Urothelium cell line (cell line): ENCODE measurements at places on chromosomes 2 and 18.

DNA sequence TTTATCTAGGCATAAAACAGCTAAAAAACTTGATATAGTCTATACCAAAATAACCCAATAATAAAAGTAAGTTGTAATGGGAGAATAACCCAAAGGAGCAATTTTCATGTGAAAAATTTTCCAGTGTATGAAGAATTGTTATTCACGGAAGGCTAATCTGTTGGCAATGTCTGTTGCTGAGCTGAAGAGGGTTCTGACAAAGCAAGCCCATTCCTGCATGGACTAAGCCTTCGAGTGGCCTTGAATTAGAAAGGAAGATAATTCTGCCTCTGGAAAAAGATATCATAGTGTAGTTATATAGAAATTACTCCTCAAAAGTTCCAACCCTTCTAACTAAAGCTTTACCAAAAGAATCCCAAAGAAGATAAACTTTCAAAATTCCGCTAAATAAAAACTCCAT is 101.5 kb downstream of the MAP2 start:
- DNase-seq, result no peak

DNA sequence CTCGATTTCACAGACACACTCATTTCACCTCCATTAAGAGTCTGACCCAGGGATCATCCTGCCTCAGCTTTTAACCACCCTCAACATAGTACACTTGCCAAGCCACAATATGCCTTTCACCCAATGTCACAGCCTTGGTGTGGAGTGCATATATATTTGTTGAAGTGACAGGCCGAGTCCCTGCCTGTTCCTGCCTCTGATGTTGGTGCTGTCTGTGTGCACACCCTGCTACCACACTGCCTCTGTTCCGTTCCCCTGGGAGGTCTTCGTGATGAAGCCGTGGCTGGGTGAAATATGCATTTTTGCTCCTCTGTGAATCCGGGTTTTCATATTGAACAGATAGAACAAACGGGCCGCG is 90.3 kb downstream of the RNF144A start:
- DNase-seq, result no peak

DNA sequence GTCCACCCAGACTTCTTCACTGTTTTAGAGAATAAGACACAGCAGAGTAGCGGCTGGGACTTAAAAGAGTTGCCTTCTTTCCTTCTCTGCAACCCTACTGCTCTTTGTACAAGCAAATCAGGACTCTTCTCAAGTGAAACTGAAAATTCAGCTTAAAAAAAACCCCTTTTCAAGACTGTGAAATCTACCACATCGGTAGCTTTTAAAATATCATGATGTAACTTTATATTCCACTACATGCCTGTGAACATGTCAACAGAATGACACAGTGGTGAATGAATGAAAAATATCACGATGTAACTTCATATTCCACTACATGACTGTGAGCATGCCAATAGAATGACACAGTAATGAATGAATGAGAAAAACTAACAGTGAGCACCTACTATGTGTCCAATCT is 53.4 kb downstream of the TCF4 start:
- no peak for DNase-seq

- no peak for DNase-seq
Observed at GRCh38 chr2:200399046-200399445, 92.6 kb downstream of the SPATS2L start.

DNA sequence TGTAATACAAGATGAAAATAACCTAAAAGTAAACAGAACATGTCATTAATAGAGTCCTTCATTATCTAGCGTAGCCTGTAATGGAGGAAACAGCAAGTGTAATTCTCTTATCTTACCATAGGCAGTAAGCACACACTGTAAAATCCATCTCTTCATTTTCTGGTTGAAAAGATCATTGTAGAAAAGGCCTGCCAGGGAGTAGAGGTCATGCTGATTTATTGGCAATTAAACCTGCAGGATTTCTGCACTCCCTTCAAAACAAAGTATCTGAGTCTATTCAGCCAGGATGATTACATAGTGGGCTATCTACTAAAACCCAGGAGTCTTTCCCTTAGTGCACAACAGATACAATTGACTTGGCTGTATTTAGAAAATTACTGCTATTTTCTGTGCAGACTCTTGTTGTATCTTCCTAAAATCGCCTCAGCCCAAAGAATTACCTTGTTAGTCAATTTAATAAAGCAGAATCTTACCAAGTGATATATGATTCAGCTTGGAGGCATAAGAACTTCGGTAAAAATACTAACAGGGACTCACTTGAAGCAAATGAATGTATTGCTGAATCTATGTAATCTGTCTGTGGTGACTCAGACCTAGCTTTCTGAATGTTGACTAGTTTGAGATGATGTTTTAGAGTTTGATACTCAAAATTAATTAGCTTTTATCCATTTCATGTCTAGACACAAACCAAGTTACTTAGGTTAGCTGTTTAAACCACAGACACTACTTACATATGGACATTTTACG is 250.4 kb upstream of the STON1 start:
- no peak for DNase-seq

GRCh38 chr18:23198217-23198845 is 63.0 kb downstream of the CABLES1 start:
- DNase-seq, result no peak

- DNase-seq, result peak; percentile 13
Observed at GRCh38 chr2:169462896-169463695, 16.2 kb upstream of the BBS5 start.

DNA sequence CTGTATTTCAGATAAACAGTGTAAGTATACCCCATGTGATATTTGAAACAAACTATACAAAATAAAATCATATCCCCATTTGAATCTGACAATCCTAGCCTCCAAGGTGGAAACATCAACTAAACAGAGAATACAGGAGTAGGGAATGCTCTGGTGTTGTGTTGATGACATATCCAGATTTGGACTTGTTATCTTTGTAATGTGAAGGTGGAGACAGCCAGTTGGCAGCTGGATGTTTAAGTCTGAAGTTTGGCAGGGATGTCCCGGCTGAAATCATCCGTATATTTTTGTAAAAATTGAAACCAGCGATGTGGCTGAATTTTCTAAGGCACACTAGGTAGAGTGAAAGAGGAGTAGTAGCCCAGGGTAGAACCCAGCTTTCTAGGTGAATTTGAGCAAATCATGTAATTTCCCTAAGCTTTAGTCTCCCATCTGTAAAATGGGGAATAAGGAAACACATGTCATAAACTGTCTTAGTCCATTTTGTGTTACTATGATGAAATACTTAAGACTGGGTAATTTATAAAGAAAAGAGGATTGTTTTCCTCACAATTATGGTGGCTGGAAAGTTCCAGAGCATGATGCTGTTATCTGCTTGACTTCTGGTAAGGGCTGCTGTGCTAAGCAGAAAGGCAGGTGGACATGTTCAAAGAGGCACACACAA is 246.6 kb upstream of the APCDD1 start:
- DNase-seq, result no peak
